Thoracic aorta (tissue), 2 donors: ENCODE measurements at places on chromosomes 13 and 19. TPM values are rescaled to one million over a fixed set of nuclear protein-coding genes. Genes with fewer than 3 reads are reported as not detected.

DNA sequence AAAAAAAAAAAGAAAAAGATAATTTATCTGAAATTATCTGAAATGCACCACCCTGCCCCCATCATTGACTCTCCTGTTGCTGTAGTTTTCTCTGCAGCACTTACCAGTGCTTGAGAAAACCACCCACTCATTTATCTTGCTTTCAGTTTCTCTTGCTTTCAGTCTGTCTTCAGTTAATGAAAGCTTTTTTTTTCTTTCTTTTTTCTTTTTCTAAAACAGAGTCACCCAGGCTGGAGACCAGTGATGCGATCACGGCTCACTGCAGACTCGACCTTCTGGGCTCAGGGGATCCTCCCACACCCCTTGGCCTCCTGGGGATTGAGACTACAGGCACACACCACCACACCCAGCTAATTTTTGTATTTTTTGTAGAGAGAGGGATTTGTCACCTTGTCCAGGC, 4.3 kb upstream of the ACP5 start:
- H3K4me3 ChIP-seq, result no peak overlapping the region
- H3K27ac ChIP-seq, result no peak overlapping the region
- H3K27me3 ChIP-seq, result no peaks in the 10 kb centered on the region
- no peaks in the 10 kb centered on the region for H3K36me3 ChIP-seq
- no peak for DNase-seq

GRCh38 chr19:17405250-17406045, at the start of gene BST2:
Gene BST2, minus strand, starts transcription at chr19:17405630. Its CDS starts 55 bp downstream, at chr19:17405575.
- DNase-seq, result peak; percentile 20
- H3K27me3 ChIP-seq, result no peaks in the 10 kb centered on the region
- H3K27ac ChIP-seq, result peak within 1 kb of the TSS; percentile 72
- H3K36me3 ChIP-seq, result no peaks in the 10 kb centered on the region

DNA sequence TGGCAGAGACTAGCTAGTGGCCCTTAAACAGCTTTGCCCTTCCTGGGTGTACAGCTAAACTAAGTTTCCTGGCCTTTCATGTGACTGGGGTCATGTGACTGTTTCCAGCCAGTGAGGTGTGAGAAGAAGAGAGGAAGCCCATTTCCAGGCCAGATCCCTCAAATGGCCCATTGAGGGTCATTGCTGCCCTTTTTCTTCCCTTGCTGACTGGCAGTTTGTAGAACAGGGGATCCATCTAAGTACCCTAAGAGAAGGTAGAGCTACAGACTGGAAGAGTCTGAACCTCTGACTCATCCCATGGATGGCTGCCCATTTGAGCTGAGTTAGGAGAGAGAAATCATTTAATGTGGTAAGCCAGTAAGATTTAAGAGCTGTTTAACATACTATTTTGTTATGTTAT, 2.8 kb downstream of the SWSAP1 start:
- H3K27ac ChIP-seq, result peak overlapping the region; percentile 52
- no peak for DNase-seq
- H3K27me3 ChIP-seq, result no peaks in the 10 kb centered on the region
- peaks cover 66% of the 10 kb centered on the region for H3K4me1 ChIP-seq

DNA sequence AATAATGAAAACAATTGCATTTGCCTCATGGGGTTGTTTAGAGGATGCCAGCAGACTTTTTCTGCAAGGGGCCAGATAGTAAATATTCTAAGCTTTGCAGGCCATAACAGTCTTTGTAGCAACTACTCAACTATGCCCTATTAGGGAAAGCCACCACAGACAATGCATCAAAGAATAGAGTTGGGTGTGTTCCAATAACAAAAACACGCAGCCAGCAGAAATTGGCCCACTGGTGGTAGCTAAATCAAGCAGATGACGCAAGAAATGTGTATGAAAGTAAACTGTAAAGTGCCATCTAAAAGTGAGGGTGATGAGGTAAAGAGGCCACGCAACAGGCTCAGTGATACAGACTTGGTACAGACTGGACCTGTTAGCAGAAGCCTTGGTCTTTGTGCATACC, 75.2 kb upstream of the SIAH3 start:
- no peaks in the 10 kb centered on the region for H3K36me3 ChIP-seq
- no peak overlapping the region for H3K4me3 ChIP-seq
- no peak for DNase-seq
- H3K27me3 ChIP-seq, result no peaks in the 10 kb centered on the region
- no peak overlapping the region for H3K27ac ChIP-seq

- H3K36me3 ChIP-seq, result no peaks in the 10 kb centered on the region
- no peak for DNase-seq
- H3K4me3 ChIP-seq, result no peak overlapping the region
- H3K27ac ChIP-seq, result no peak overlapping the region
- no peaks in the 10 kb centered on the region for H3K27me3 ChIP-seq
- H3K4me1 ChIP-seq, result peaks cover 8% of the 10 kb centered on the region
These were observed 545.2 kb downstream of the IRS2 start for GRCh38 chr13:109241160-109241559.

- no peaks in the 10 kb centered on the region for H3K36me3 ChIP-seq
- H3K4me3 ChIP-seq, result no peak overlapping the region
- no peak for DNase-seq
- H3K4me1 ChIP-seq, result peaks cover 10% of the 10 kb centered on the region
These were observed 5.6 kb upstream of the DPF1 start for GRCh38 chr19:38229585-38230073.

DNA sequence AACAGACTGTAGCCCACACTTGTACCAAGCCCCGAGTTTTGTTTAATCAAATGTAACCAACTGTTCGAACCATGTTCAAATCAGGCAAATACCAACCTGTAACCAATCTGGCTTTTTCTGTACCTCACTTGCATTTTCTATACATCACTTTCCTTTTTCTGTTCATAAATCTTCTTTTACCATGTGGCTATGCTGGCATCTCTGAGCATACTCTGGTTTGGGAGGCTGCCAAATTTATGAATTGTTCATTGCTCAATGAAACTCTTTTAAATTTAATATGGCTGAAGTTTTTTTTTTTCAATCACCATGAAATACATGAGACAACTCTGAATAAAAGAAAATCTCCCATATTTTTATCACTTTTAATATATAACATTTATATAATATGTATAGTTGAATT, 256.1 kb downstream of the SLITRK6 start:
- no peak for DNase-seq
- H3K27ac ChIP-seq, result no peak overlapping the region
- H3K36me3 ChIP-seq, result no peaks in the 10 kb centered on the region
- H3K27me3 ChIP-seq, result no peaks in the 10 kb centered on the region

DNA sequence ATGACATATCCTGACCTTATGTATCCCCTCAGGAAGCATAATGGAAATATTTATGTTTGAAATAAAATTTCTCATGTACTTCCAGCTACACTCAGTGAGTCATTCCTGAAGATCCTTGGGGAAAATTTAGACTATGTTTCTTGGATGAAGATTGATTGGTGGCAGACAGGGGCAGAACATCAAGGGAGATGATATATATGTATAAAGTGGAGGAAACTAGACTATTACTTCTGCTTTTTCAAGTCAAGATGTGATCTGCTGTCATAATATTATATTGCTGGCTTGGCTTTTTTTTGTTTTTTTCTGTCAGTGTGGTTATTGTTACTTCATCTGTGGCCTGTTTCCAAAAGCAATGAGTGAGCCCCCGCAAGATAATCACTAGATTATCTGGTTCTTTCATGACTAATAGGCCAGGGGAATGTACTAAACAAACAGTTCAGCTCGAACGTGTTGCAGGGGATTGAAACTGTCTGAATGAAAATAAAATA, 87.2 kb upstream of the TNFSF11 start:
- H3K27me3 ChIP-seq, result no peaks in the 10 kb centered on the region
- no peak overlapping the region for H3K27ac ChIP-seq
- H3K36me3 ChIP-seq, result no peaks in the 10 kb centered on the region
- H3K4me1 ChIP-seq, result peaks cover 10% of the 10 kb centered on the region
- no peak overlapping the region for H3K4me3 ChIP-seq
- no peak for DNase-seq

FAM174C gene
- total RNA-seq, result 40.8 TPM

GRCh38 chr19:9945319-9945966, 9.1 kb upstream of the OLFM2 start:
- peaks cover 23% of the 10 kb centered on the region for H3K4me1 ChIP-seq
- H3K36me3 ChIP-seq, result no peaks in the 10 kb centered on the region
- H3K4me3 ChIP-seq, result peak overlapping the region; percentile 52
